ENCODE measurements at places on chromosomes 5 and 9. TPM values are rescaled to one million over a fixed set of nuclear protein-coding genes. Genes with fewer than 3 reads are reported as not detected.

LCN2 gene
- total RNA-seq: 0.54 TPM

GARIN3 gene
- total RNA-seq: not detected

EMB gene
- total RNA-seq: 2.2 TPM

GEMIN5 gene
- 11.4 TPM for total RNA-seq

IL33 gene
- total RNA-seq: not detected

NSD1 gene
- total RNA-seq: 61.5 TPM

SPATA6L gene
- 4.7 TPM for total RNA-seq

BTNL3 gene
- not detected for total RNA-seq

All from placental epithelial cell (primary cell).